ENCODE measurements at places on chromosomes 3 and 15. TPM values are rescaled to one million over a fixed set of nuclear protein-coding genes. Genes with fewer than 3 reads are reported as not detected.

LMAN1L gene
- total RNA-seq = not detected

UCN2 gene
- 0.28 TPM for total RNA-seq

DNA sequence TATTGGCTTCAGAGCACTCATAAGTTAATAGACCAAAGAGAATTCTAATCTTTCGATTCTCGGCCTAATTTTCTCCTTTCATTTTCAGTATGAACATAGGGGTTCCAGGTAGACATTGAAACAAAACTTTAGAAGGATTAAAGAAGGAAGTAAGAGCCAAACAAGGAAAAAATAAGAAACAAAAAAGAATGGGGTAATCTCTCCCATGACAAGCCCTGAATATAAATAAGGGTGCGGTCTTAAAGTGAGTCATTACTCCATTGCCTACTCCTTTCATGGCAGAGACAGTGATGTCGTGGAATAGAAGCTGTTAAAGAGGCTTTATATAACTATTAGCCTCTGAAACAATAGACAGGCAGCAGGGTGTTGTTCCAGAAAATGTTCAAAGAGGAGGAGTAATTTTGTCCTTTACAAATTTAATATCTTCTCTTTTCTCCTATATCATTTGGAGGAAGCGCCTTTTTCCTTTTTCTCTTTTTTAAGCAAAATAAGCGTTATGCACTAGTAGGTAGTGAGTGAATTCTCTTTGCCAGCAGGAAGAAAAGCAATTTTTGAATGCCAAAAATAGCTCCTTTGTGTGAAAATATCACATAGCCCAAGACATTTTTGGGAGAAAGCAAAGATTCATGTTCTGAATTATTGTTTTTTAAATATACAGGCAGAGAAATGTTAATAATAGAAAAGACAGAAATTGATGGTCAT lies 607.9 kb upstream of the KCNMB2 start:
- DNase-seq = no peak

- no peak for DNase-seq
Observed at GRCh38 chr3:66475386-66476020, 25.3 kb downstream of the LRIG1 start.

DNA sequence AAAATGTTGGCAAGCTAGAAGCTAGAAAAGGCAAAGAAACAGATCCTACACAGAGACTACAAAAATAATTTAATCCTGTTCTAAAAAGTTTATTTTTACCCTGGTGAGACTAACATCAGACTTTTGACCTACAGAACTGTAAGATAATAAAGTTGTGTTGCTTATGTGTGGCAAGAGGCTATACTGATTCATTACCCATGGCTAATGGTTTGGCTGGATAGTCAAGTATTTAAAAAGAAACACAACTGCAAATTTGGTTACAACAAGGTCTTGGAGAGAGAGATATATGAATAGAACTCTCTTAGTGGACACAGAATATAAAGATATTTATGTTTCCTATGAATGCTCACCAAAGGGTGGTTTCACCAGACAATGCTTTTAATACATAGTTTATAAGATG lies 364.2 kb upstream of the PLSCR5 start:
- no peak for DNase-seq

DNA sequence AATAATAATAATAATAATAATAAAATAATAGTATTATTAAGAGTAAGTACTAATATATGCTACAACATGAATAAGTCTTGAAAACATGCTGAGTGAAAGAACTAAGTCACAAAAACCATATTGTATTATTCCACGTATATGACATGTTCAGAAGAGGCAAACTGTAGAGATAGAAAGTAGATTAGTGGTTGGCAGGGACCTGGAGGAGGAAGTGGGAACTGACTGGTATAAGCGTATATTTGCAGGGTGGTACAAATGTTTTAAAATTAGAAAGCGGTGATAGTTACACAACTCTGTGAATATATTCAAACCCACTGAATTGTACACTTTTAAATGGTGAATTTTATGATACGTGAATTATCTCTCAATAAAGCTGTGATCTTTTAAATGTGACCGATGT lies 32.8 kb downstream of the LRRK1 start:
- DNase-seq = no peak

- no peak for DNase-seq
Observed at GRCh38 chr3:176840641-176841286, 356.5 kb downstream of the TBL1XR1 start.

GRCh38 chr3:144085964-144086363 lies 114.3 kb downstream of the DIPK2A start:
- no peak for DNase-seq

DNA sequence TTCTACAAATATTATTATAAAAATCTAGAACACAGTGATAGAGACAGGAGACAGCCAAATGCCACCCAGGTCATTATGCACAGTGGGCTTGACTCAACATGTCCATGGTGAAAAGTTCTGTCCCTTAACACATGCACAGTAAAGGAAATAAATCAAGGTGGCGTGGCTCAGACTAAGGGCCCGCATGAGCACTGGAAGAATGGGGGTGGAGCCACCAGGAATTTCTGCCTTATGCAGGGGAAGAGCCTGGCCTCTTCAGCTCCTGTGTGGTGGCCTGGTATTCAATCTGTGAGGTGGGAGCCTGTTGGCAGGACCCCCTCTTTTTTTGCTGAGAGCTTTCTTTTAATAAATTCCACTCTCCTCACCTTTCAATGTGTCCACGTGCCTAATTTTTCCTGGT lies 17.2 kb upstream of the SPG21 start:
- no peak for DNase-seq

DNA sequence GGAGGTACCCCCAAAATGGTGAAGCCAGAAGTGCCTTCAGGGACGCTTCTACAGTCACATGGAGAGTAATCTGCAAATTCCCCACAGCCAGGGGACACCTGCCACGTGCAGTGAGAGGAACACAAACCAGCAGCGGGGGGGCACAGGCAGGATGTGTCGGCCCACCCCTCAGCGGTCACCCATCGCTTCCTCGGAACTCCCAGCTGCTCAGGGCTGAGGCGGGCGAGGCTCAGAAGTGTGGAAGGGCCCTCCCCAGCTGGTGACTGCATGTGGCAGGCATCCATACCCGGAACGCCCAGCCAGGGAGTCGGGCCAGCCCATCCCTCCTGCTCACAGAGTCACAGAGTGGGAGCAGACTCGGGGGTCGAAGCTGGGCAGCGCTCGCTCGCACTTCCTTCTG lies 63.7 kb downstream of the SLC12A8 start:
- DNase-seq = no peak

- no peak for DNase-seq
Observed at GRCh38 chr3:177519588-177519987, 322.3 kb upstream of the TBL1XR1 start.

- no peak for DNase-seq
Observed at GRCh38 chr3:37673401-37673800, 188.3 kb upstream of the CTDSPL start.

DNA sequence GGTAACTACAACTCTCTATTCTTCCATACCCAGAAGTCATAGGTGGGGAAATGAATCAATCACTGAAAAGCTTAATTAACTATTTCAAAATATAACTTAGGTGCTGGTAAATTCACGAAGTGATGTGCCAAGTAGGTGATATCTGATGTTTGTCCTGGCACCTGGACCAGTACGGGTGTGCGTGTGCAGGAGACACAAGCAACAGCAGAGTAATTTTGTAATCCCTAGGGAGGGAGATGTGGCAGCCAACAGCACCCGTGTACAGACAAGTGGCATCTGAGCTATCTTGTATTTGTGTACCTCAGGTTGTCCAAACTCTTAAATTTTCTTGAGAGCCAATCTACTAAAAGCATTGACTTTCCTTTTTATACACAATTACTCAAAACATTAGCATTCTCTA lies 22.8 kb downstream of the USF3 start:
- DNase-seq = no peak

DNA sequence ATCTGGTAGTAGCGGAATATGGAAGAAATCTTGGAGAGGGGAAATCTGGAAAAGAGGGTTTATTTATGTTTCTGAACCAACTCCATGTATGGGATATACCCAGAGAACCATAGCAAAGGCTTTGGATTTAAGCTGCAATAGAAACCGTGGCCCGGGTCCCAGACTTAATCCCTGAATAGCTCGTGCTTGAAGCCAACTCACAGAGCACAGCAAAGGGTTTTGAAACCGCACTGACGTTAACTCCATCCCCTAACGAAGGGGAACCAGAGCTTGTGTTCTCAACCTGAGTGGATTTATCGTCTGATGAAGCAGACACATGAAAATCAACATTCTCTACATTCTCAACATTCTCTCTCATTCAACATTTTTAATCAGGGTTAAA lies 154.6 kb downstream of the APBA2 start:
- DNase-seq = no peak

GRCh38 chr3:37475435-37475834 lies 301.1 kb upstream of the LRRFIP2 start:
- no peak for DNase-seq
